ENCODE measurements at places on chromosomes 1 and 21. TPM values are rescaled to one million over a fixed set of nuclear protein-coding genes. Genes with fewer than 3 reads are reported as not detected.

OXCT2 gene
- polyA plus RNA-seq = 0.71 TPM

APOBEC4 gene
- polyA plus RNA-seq = not detected

RYR2 gene
- polyA plus RNA-seq = 0.40 TPM

SH2D1B gene
- not detected for polyA plus RNA-seq

TRABD2B gene
- polyA plus RNA-seq = 0.84 TPM

EPHA8 gene
- polyA plus RNA-seq = 2.9 TPM

BRINP3 gene
- 0.10 TPM for polyA plus RNA-seq

USH2A gene
- polyA plus RNA-seq = 0.20 TPM

TNNT2 gene
- 37.3 TPM for polyA plus RNA-seq

SV2A gene
- polyA plus RNA-seq = 24.1 TPM

CHODL gene
- polyA plus RNA-seq = 0.40 TPM

KIAA0040 gene
- 7.4 TPM for polyA plus RNA-seq

TMCC2 gene
- polyA plus RNA-seq = 3.3 TPM

ROR1 gene
- 2.1 TPM for polyA plus RNA-seq

FAM43B gene
- 30.4 TPM for polyA plus RNA-seq

CLCA4 gene
- polyA plus RNA-seq = not detected

PRAMEF8 gene
- not detected for polyA plus RNA-seq

OR2T2 gene
- polyA plus RNA-seq = not detected

RUNX1 gene
- polyA plus RNA-seq = 2.2 TPM

PYHIN1 gene
- 0.24 TPM for polyA plus RNA-seq

LCE1F gene
- polyA plus RNA-seq = not detected

CR1 gene
- 0.71 TPM for polyA plus RNA-seq

Data from adrenal gland (tissue), 19 donors.